ENCODE measurements at places on chromosomes 16 and 17. TPM values are rescaled to one million over a fixed set of nuclear protein-coding genes. Genes with fewer than 3 reads are reported as not detected.

GRCh38 chr17:19719355-19720209 is 3.2 kb upstream of the SLC47A2 start:
- no peak for DNase-seq

DNA sequence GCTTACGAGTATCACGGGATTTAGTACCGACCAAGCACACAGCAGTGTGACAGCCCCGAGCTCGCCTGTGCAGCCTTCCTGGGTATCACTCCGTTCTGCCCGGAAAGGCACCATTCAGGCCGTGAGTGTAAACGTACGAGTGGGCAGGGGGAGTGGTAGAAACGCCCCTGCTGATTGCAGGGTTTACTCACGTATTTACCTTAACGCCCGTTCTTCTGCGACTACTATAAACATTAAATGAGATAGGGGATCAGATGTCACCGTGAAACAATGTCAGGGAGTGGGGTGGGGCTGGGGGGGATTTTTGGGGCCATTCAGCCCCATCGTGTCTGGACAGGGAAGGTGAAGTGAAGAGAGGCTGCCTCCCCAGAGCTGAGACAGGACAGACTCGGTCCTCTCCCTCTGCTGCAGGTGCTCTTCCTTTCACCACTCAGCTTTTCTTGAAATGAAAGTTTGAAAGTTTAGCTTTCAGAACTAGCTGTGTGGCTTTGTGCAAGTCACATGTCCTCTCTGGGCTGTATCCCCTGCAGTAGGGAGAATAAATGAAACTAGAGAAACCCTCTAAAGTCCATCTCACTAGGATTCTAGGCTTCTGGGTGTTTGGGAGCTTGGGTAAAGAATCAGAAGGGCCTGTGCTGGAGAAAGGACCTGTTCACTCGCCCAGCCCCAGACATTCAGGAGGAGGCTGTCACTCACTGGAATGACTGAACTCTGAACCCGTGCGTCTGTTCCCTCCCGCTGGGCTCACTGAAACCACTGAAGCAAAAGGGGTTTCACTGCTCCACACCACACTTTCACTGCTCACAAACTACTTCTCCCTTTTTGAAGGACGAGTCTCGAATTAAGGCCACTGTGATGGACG is 66.7 kb downstream of the RPA1 start:
- no peak for DNase-seq

DNA sequence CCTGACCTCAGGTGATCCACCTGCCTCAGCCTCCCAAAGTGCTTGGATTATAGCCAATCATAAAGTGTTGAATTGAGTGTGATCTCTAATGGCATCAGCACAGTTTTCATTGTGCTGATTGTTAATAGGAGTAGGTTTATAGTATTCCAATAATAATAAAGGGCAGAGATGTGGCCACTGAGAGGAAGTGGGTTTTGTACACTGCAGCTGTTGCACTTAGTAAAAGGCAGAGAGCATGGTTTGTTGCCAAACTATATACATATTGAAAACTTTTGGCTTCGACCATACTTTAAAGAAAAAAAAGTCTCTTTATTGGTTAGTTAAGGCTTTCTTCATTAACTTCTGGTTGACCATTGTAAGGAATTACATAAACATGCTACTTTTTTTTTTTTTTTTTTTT is 185.9 kb downstream of the CDK5R1 start:
- no peak for DNase-seq

GRCh38 chr17:39196241-39196807 is 1.1 kb downstream of the CACNB1 start:
- DNase-seq, result peak; percentile 21

GRCh38 chr17:37160944-37161343 is 212.2 kb downstream of the AATF start:
- DNase-seq, result no peak

DNA sequence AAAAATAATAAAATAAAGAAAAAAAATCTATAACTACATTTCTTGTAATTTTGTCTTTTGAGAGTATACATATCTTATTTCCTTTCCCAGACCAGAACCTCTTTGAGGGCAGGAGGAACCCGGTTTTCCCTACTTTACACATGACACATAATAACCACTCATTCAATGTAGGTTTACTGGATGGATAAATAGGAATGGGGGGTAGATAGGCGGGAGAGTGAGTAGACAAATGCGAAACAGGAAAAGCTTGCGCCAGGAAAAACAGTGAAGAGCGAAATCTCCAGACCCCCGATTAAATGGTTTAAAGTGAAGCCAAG is 515 bp upstream of the GOSR2 start:
- no peak for DNase-seq

DNA sequence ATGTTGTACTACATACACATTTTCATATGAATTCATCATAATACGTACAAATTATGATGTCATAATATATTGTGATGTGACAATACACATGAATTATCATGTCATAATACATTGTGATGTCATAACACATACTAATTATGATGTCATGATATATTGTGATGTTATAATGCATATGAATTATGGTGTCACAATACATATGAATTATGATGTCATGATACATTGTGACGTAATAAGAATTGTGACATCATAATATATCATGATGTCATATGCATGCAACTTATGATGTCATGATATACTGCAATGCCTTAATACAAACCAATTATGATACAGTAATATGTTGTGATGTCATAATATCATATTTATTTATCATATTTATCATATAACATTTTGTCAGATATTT is 2074.3 kb downstream of the TP53TG3F start:
- DNase-seq, result no peak

- DNase-seq, result no peak
These were observed 37.0 kb downstream of the ABCC12 start for GRCh38 chr16:48118841-48119240.

GRCh38 chr16:85573696-85574641 is 39.2 kb upstream of the GSE1 start:
- peak; percentile 61 for DNase-seq

- DNase-seq, result no peak
These were observed 28.7 kb downstream of the MRM1 start for GRCh38 chr17:36629970-36630502.

DNA sequence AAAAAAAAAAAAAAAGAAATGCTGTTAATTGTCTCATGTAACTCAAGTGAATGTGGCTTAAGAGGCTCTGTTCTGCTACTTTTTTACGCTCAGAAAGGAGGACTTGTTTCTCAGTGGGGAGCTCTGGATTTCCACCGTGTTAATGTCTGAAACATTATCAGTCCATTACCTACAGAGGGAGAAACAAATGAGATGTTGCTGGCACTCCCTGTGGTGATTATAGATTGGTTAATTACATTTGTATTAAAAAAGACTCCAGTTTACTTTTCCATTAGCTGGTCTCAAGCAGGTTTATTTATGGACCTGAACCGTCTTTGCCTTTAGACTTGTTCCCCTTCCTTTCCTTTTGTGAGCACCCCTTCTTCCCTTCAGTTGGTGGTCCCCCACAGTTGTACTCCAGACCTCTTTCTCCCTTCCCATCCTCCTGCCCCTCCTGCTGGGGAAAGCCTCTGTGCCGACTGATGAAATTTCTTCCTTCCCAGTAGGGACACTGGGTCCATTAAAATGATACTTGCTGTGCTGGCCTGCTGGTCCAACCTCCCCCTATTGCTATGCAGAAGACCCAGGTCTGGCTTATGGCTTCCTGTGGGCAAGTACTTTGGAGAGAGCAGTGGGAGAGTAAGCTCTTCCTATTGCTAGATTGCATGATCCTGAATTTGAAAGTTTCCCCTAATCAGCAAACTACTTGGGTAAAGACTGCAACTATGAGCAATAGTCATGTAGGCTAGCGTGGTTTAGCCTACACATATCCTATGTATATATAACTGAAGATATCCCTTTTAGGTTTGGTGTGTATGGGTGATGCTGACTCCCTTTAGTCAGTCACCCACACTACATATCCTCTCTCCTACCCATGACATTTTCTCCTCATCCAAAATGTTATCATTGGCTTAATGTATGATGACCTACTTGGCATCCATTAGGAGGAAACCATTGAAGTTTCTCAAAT is 8.1 kb downstream of the CDC6 start:
- no peak for DNase-seq

- DNase-seq, result no peak
These were observed 5.3 kb upstream of the EIF4A3 start for GRCh38 chr17:80152081-80152702.

DNA sequence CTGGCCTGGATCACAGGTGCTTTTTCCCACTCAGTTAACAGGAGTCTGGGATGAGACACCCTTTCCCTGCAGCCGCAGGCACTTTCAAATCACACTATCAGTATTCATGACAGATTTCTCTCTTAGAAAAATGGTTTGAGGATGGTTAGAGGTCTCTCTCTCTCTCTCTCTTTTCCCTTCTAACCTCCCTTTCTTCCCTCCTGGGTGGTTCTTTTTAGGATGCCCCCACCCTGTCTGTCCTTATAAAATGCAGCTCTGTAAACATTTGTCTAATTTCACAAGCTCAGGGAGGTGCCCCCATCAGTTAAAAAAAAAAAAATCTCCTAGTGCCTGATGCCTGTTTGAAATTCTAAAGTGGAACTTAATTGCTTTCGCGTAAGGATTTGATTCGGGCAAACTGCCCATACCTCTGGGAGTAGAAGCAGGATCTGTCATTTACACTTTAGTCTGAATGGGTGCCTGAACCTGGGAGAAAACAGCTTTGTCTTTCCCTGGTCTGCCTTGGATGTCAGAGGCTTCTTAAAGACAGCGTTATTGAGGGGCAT is 158.8 kb downstream of the CCDC182 start:
- no peak for DNase-seq

DNA sequence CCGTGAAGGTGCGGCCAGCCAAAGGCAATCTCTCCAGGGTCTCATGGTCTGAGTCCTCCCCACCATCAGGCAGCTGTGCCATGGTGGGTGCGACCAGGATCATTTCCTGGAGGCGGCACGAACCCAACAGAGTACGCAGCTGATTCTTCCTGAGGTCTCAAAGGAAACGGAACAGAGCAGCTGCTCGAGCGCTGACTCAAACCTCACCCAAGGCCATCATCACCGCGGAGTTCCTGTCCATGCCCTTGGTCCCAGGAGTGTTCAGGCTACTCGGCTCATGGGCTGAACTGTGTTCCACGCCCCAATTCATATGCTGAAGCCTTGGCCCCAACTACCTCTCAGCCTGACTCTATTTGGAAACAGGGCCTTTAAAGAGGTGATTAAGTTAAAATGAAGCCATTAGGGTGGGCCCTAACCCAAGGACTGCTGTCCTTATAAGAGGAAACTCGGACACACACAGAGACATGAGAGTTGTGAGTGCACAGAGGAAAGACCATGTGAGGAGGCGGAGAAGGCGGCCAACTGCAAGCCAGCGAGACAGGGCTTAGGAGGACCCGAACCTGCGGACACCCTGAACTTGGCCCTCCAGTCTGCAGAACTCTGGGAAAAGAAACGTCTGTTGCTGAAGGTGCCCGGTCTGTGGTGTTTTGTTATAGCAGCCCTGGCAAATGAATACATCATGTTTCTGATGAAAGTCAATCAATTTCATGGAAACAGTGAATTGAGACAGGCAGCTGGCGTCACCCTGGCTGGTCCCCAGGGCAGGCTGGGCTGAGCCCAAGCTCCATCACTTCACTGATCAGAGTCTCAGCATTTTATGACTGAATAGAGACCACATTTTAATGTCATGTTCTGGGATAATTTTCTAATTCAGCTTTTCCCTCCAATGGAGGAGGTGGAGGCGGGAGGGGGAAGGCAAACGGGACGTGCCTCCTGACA is 13.7 kb downstream of the MXRA7 start:
- DNase-seq, result no peak

DNA sequence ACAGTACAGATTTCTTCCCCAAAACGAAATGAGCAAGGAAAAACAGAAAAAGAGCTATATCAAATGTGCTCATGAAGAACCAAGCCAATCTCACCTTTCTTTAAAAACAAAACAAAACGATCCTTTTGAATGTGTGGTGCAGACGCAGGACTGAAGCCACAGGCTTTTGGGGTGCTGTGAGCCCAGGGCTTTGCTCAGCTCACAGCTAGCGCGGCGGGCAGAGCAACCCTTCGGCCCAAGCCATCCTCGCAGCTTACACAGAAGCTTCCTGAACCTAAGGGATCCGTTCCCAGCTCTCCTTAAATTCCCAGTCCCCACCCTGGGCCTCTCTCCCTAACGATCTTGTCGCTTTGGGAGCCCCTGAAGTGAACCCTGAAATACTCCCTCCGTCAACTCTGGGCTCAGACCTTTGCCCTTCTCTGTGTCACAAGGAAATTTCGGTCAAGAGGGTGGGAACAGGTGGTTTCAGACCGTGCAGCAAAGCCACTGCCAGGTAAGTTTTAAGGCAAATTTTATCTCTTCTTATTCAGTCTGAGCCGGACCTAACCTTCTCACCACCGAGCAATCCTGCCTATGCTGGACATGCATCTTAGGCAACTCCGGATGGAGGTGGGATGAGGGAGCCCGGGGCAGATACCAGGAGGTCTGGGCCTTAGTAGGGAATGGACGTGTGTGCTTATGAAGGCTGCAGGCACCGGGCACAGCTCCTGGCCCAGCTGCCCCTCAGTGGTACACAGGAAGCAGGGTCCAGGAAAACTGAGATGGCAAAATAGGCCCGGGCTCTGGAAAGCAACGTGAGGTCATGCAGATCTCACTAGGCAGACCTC is 52.0 kb downstream of the COTL1 start:
- no peak for DNase-seq

GRCh38 chr17:65230040-65230439 is 92.9 kb downstream of the RGS9 start:
- DNase-seq, result no peak

DNA sequence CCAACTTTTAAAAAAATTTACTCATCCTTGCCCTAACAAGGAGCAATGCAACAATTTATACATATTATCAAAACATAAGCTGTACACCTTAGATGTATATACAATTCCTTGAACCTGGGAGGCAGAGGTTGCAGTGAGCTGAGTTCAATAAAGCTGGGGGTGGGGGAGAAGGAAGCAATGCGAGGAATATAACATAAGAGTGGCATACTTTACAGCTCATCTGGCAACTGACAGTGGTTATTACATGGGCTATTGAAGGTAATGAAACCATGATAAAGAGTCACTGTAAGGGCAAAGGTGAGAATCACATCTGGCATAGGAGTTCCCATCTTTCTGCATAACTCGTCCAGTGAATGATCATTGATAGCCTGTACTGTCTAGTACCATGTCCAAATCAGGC is 43.7 kb downstream of the CA4 start:
- DNase-seq, result no peak

GRCh38 chr17:57045868-57046704 is 39.0 kb upstream of the AKAP1 start:
- no peak for DNase-seq

The TBX4 gene
- 0.64 TPM for total RNA-seq

The SYCE1L gene
- total RNA-seq, result not detected

The CDT1 gene
- 32.8 TPM for total RNA-seq

The TMED6 gene
- not detected for total RNA-seq

The CRYBA1 gene
- not detected for total RNA-seq

The CES4A gene
- total RNA-seq, result not detected

The MFSD6L gene
- total RNA-seq, result not detected

The ELMO3 gene
- 0.61 TPM for total RNA-seq

The FA2H gene
- not detected for total RNA-seq

The GID4 gene
- 6.7 TPM for total RNA-seq

The CLDN9 gene
- total RNA-seq, result not detected

The RPUSD1 gene
- total RNA-seq, result 69.3 TPM

The C17orf100 gene
- 2.8 TPM for total RNA-seq

The ATP2C2 gene
- total RNA-seq, result not detected

Data from G401 (cell line).